ENCODE measurements at places on chromosomes 1 and 21.
A peak's percentile ranks its signal among the peaks of the same experiment; 100 is the strongest.

DNA sequence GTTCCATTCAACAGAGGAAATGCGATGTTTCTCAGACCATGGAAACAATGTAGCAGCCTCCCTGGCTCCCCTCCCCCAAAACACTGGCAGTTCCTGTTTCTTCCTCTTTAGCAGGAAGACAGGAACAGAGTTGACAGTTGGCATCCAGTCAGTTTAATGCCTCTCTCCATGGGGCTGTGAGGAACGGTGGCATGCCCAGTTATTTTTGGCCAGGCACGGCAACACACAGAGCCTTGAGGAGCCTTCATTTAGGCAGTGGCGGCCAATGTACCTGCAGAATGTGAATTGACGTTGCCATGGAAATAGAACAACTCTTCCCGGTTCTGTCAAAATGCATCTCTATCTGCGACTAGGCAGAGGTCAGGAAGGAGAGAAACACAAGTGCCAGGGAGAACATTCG, 330.6 kb downstream of the DSCAM start:
- no peaks in the 10 kb centered on the region for H3K36me3 ChIP-seq
- H3K4me3 ChIP-seq = no peak overlapping the region
- no peak for DNase-seq
- H3K27me3 ChIP-seq = no peaks in the 10 kb centered on the region
- H3K4me1 ChIP-seq = no peaks in the 10 kb centered on the region
- no peak overlapping the region for H3K27ac ChIP-seq

DNA sequence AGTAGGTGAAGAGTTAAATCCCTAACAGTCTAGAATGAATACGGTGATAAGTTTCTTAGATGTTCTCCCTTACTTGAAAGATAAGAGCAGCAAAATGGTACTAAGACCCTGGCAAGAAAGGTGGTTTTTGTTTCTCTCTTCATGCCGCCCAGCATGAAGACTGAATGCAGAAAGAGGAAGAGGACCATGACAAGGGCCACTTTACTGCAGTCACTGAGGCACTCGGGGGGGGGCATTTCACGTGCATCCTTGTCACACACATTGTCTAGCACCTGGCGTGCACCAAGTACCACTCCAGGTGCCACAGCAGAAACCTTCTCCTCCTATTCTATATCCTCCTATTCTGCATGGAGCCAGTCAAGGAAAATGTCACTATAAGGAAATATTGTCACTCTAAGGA, 222.0 kb downstream of the TOMM20 start:
- H3K4me1 ChIP-seq = peaks cover 7% of the 10 kb centered on the region
- H3K4me3 ChIP-seq = no peak overlapping the region
- no peaks in the 10 kb centered on the region for H3K27me3 ChIP-seq
- no peak for DNase-seq
- H3K36me3 ChIP-seq = no peaks in the 10 kb centered on the region

DNA sequence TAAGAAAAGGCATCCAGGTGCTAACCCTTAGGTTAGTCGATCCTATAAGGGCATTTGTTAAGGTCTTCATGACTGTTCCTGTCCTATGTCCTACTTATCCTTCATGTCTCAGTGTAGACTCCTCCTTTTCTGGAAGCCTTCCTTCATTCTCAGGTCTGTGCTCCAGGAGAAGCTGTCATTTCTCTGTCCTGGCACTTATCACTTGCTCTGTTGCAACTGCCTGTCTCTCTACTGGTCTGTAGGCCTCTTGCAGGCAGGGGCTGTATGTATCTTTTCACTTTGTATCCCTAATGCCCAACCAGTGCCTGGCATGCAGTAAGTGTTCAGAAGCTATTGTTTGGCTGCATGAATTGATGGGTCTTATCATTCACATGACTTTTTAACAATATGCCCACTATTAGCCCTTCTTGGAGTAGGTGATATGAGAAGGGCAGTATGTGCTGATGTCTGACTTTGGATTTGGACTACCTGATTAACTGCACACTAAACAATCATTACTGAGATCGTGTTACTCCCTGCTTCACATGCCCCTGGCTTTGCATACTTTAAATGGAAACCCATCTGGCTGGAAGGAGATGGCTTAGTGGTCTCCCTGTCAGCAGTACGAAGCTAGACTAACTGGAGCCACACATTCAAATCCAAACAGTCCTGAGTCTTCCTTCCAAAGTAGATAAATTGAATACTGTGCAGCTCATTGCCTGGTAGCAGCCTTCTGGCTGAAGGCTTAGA, 88.8 kb downstream of the RGL1 start:
- H3K27me3 ChIP-seq = no peaks in the 10 kb centered on the region
- no peak overlapping the region for H3K27ac ChIP-seq
- no peaks in the 10 kb centered on the region for H3K36me3 ChIP-seq

- peak overlapping the region; percentile 73 for H3K4me3 ChIP-seq
- peak; percentile 23 for DNase-seq
- H3K27ac ChIP-seq = peak overlapping the region; percentile 52
Observed at GRCh38 chr21:29299916-29300806, 1.4 kb downstream of the BACH1 start.

DNA sequence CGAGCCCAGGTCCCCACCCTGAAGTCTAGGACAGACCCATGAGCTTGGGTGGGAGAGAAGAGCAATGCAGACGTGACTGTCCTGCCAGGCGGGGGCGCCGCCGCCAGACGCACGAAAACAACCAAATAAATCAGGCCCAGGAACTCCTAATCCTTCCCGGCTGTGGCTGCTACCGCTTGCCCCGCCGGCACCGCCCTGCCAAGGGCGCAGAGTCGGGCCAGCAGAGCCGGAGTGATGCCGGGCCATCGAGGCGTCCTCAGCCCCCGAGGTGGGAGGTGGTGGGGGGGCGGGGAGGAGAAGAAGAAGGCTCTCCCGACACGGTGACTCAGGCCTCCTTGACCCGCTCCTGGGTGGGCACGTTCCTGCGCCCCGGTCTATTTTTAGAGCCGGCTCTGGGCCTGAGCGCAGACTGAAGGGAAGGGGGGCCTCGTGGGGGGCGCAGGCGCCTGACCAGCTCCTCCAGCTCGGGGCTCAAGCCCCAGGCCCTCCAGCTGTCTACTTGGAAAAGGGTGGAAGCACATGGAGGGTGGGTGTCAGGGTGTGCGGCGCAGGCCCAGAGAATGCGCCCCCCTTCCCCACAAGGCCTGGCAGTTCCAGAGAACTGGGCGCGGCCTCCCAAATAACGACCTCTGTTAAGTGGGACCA, 10.7 kb upstream of the COL16A1 start:
- no peak overlapping the region for H3K27ac ChIP-seq
- H3K4me1 ChIP-seq = no peaks in the 10 kb centered on the region
- no peak for DNase-seq
- peak overlapping the region; percentile 24 for H3K4me3 ChIP-seq

DNA sequence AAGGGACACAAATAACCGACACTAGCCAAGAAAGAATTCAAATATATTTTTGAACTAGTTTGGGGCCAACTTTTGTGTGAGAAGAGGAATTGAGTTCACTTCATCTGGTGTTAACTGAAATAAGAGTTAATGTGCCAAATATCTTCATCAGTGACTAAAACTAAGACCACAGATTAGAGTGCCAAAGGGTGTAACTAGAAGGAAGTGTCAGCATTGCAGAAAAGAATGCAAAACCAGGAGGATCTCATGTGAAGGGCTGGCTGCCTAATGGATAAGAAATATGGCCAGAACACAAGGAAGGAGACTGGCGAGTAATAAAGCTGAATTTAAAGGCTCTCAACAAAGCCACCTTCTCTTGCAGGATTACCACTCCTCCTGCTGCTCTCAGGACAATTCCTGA, 61.8 kb upstream of the LRRC8D start:
- peak overlapping the region; percentile 71 for H3K27ac ChIP-seq
- no peak overlapping the region for H3K4me3 ChIP-seq
- no peaks in the 10 kb centered on the region for H3K27me3 ChIP-seq
- H3K4me1 ChIP-seq = peaks cover 38% of the 10 kb centered on the region

DNA sequence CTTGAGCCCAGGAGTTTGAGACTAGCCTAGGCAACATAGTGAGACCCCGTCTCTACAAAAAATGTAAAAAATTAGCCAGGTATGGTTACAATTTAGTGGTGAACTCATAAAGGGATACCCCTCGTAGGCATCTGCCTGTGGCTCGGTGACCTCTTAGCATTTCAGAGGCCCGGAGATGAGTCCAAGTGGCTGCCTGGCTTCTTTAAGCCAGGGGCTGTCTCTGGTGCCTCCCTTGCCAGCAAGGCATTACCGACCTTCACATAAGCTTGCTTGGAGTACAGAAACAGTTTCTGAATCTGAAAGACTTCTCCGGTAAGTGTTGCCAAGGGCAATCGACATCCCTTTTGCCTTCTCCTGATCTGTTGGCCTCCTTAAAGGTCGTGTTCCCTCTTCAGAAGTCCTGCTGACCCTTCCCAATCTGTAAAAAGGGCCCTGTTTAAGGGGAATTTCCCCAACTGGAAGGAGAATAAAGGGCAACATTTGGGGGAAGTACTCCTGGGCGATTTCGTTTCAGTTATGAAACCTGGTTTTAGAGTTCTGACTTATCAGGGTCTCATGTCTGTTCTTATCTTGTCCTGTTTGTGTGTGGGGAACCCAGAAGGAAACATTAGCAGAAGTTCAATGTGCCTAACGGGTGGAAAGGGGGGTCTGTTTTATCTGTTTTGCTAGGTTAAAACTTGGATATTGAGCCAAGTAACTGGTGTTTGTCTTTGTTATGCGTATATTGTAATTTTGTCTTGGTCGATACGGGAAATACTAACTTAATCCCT, 32.9 kb downstream of the KIFAP3 start:
- H3K4me1 ChIP-seq = no peaks in the 10 kb centered on the region
- DNase-seq = no peak
- no peak overlapping the region for H3K4me3 ChIP-seq
- H3K36me3 ChIP-seq = peaks cover 9% of the 10 kb centered on the region

DNA sequence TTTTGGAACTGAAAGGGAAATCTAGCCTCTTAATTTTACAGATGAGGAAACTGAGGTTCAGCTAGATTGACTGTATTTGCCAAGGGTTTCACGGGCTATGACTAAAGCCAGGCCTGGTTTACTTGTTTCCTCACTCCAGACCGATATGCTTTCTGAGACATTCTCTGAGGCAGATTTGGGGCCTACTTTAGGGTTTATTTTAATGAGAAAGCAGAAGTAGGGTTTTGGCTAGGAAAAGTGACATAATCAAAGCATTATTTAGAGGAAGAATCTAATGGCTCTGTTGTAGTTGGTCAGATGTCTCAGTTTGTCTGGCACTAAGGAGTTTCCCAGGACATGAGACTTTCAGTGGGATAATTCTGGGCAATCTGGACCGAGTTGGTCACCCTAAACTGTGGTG, 1.5 kb upstream of the RPTN start:
- no peak overlapping the region for H3K27ac ChIP-seq
- no peak overlapping the region for H3K4me3 ChIP-seq
- H3K27me3 ChIP-seq = no peaks in the 10 kb centered on the region
- no peaks in the 10 kb centered on the region for H3K4me1 ChIP-seq
- no peaks in the 10 kb centered on the region for H3K36me3 ChIP-seq

DNA sequence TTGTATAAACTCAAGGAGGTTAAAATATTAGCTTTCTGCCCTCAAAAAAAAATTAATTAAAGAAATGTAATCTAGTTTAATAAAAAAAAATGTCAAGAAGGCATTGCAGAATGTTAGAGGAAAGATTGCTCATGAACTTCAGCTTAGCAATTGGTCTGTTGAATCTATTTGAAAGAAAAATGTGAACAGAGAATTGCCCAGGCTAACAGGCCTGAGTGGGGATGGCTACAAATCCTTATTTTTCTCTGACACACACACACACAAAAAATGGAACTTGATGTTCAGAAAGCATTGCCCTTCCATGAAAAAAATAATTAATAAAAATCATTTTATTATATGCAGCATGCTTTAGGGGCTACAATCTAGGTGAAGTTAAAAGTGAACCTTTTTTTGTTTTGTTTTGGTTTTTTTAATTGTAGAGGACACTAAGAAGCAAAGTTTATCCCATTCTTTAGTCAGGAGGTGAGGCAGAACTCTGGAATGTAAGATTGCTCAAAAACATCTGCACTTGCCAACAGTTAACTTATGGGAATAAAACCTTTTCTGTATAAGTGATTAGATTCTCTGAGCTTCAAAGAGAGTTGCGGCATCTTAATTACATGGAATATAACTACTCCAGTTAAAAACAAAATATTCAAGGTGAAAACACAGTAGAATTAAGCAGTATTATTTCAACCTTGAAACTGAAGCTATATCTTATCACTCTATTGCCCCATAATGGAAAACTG, 658.5 kb upstream of the ADGRL2 start:
- H3K27me3 ChIP-seq = no peaks in the 10 kb centered on the region
- H3K36me3 ChIP-seq = no peaks in the 10 kb centered on the region
- no peaks in the 10 kb centered on the region for H3K4me1 ChIP-seq
- H3K4me3 ChIP-seq = no peak overlapping the region

DNA sequence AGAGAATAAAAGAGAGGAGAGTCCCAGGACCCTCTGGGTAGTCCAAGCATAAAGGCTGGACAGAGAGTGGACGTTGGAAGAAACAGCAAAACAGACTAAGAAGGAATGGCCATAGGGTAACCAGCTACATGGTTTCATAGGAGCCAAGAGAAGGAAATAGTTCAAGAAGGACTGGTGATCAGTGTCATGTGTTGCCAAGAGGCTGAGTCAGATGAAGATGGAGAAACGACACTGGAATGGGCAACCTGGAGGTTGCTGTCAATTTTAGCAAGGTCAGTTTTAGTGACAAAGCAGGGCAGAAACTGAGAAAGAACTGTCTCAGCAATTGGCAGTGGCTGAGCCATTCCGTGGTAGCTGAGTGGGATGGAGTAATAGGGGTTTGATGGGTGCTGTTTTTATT, 41.4 kb downstream of the HMGB4 start:
- H3K4me3 ChIP-seq = no peak overlapping the region
- H3K27ac ChIP-seq = no peak overlapping the region
- H3K36me3 ChIP-seq = no peaks in the 10 kb centered on the region

DNA sequence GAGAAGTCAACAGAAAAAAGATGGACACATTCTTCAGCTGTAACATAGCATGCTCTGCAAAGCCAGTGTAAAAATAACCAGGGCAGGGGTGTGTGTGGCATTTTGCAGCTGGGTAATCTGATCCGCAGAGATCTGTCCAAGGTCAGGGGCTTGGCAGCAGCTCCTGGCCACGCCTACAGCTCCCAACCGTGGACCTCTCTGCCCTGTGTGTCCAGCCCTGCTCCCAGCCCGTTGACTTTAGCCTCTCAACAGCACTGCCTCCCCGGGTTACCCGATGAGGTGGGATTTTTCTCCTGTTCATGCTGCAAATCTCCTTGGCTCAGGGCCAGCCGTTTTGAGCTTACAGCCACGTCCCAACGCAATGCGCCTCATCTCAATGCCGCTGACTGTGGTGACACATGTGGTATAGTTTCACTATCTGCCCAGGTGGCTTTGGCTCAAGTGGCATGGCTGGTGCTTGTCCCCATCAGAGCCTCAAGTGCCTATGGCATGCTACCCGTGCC, 68.1 kb downstream of the VWA5B1 start:
- H3K4me3 ChIP-seq = no peak overlapping the region
- DNase-seq = no peak
- no peaks in the 10 kb centered on the region for H3K36me3 ChIP-seq
- no peak overlapping the region for H3K27ac ChIP-seq
- no peaks in the 10 kb centered on the region for H3K4me1 ChIP-seq

- no peaks in the 10 kb centered on the region for H3K27me3 ChIP-seq
- no peaks in the 10 kb centered on the region for H3K4me1 ChIP-seq
- no peaks in the 10 kb centered on the region for H3K36me3 ChIP-seq
- H3K27ac ChIP-seq = no peak overlapping the region
Observed at GRCh38 chr1:106217765-106218164, 838.7 kb upstream of the PRMT6 start.

GRCh38 chr1:12386130-12386529, 156.3 kb downstream of the VPS13D start:
- H3K36me3 ChIP-seq = peaks cover 48% of the 10 kb centered on the region
- H3K4me1 ChIP-seq = peaks cover 20% of the 10 kb centered on the region
- peak overlapping the region; percentile 68 for H3K27ac ChIP-seq

Data from T-cell (primary cell).